Central memory CD4-positive, alpha-beta T cell (primary cell): ENCODE measurements at places on chromosomes 7 and 10.
A peak's percentile ranks its signal among the peaks of the same experiment; 100 is the strongest.

GRCh38 chr7:80536426-80536825, 24.6 kb upstream of the GNAT3 start:
- DNase-seq = no peak

GRCh38 chr7:151590071-151590849, 70.6 kb upstream of the RHEB start:
- no peak for DNase-seq

GRCh38 chr7:14432924-14433323, 443.5 kb upstream of the ETV1 start:
- DNase-seq = no peak

GRCh38 chr7:43735802-43736603, 6.7 kb upstream of the COA1 start:
- no peak for DNase-seq

- DNase-seq = no peak
Measured at GRCh38 chr10:78659598-78659967, 409.2 kb upstream of the ZMIZ1 start.

GRCh38 chr7:42409296-42409695, 172.3 kb upstream of the GLI3 start:
- no peak for DNase-seq

DNA sequence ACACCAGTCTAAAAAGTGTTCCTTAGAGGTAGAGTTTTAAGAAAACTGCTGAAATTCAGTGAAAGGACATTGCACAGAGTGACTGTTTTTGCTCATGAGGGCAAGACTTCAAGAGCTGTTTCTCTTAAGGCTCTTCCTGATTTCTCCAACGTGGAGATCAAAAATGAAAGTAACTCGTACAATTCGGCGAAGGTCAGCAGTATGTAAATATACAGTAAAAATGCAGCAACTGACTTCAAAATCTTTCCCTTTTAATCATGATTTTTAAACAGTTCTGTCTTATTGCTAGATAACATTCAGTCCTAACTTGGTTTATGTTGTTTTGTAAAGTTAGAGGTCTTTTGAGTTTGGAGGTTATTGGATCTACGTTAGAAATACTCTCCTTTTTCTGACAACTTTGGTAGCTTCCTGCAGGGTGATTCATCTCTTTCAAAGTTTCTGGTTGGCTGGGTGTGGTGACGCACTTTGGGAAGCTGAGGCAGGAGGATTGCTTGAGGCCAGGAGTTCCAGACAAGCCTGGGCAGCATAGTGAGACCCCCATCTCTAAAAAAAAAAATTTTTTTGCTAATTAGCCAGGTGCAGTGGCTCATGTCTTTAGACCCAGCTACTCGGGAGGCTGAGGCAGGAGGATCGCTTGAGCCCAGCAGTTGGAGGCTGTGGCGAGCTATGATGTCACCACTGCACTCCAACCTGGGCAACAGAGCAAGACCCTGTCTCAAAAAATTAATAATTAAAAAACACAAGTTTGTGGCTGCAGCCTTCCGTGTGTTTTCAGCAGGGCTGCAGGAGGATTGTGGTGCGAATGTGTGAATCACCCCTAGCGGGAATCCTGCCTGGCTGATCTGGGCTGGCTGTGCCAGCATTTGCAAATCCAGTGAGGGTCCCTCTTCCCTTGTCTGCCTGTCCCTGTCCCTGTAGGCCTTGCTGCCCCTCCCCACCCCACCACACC, 29.2 kb upstream of the AP5Z1 start:
- DNase-seq = peak; percentile 33

GRCh38 chr10:483261-483660, 206.2 kb downstream of the DIP2C start:
- no peak for DNase-seq

DNA sequence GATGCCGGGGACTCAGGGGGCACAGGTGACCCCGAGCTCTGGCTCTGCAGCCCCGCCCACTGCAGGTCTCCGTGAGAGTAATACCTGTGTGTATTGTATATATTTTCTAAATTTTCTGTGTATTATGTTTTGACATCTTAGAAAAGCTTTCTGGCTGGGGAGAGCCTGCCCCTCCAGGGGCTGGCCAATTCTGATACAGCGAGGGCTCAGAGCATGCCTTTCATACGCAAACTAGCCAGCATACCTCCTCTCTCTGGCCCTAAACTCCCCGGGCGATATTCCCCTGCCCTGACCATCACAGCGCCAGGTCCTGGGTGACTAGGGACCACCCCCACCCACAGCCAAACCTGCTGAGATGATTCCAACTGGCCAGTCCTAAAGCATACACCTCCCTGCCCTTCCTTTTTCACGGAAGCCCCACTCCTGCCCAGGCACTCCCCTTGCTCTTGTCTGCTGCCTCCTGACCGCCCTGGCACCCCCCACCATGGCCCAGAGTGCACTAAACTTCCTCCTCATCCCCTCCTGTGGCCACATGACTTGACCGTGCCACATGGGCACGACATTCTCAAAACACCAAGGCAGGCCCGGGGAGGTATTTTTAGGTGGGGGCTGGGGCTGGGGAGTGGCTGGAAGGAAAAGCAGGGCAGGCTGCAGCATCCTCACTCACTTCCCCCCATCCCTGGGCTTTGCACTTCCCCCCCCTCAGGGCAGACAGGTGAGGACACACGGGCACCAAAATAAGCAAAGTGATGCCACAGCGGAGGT, 61.5 kb downstream of the INSIG1 start:
- DNase-seq = no peak

GRCh38 chr7:118195837-118196474, 12.0 kb downstream of the LSM8 start:
- DNase-seq = peak; percentile 35

DNA sequence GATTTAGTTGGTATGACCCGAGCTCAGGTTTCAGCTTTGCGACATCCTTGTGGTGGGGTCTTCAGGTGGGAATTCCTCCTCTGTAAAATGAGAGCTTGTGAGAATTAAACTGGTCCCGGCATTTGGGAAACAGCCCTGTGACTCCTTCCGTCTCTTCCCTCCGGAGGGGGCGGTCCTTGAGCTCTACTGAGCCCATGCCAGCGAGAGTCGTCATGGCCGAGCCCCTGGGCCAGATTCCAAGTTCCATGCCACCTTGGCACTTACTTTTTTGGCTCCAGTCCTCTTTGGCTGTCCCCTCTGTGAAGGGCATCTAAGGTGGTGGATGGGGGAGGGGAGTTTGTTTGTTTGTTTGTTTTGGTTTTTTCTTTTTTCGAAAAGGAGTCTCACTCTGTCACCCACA, 47.6 kb downstream of the GTF2IRD1 start:
- DNase-seq = no peak
